ENCODE measurements at places on chromosomes 3 and 15. TPM values are rescaled to one million over a fixed set of nuclear protein-coding genes. Genes with fewer than 3 reads are reported as not detected.

IMPG2 gene
- total RNA-seq: 0.72 TPM

TTLL13 gene
- total RNA-seq: 1.4 TPM

GABRA5 gene
- total RNA-seq: not detected

CLDN1 gene
- not detected for total RNA-seq

COLQ gene
- total RNA-seq: 6.3 TPM

DNAH1 gene
- 45.1 TPM for total RNA-seq

GOLGA8S gene
- total RNA-seq: 0.30 TPM

MRPS11 gene
- 27.5 TPM for total RNA-seq

TGM5 gene
- not detected for total RNA-seq

POLQ gene
- total RNA-seq: 0.35 TPM

ACTR8 gene
- total RNA-seq: 38.1 TPM

FGF12 gene
- not detected for total RNA-seq

EXD1 gene
- not detected for total RNA-seq

SEMA3F gene
- not detected for total RNA-seq

SEC62 gene
- total RNA-seq: 136 TPM

PLIN1 gene
- total RNA-seq: 1.2 TPM

PPARG gene
- 0.99 TPM for total RNA-seq

TRIP4 gene
- total RNA-seq: 28.2 TPM

ERC2 gene
- not detected for total RNA-seq

PLS1 gene
- total RNA-seq: 2.7 TPM

GASK1A gene
- not detected for total RNA-seq

TP63 gene
- total RNA-seq: 0.25 TPM

WDR93 gene
- total RNA-seq: not detected

LYZL4 gene
- total RNA-seq: not detected
